ENCODE measurements at places on chromosomes 4 and X.

GRCh38 chr4:140757232-140757630 lies 1.0 kb upstream of the TBC1D9 start:
- DNase-seq, result no peak

GRCh38 chr4:89737888-89738287 lies 99.1 kb downstream of the SNCA start:
- no peak for DNase-seq

DNA sequence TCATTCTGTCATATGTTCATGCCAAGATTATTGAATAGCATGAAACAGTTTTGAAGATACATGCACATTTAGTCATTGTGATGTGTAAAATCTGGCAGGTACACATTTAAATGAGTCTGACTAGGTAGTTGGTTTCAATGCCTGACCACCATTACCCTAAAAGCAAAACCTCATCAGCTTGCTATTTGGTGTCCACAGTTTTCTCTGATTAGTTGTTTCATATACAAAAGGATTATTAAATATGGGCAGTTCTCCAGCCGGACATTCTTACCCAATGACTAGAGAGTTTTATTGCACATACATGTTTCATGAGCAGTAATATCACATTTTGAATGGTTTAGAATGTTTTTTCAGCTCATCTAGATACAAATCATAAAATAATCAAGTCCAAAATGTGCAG lies 23.7 kb downstream of the DCHS2 start:
- DNase-seq, result no peak

DNA sequence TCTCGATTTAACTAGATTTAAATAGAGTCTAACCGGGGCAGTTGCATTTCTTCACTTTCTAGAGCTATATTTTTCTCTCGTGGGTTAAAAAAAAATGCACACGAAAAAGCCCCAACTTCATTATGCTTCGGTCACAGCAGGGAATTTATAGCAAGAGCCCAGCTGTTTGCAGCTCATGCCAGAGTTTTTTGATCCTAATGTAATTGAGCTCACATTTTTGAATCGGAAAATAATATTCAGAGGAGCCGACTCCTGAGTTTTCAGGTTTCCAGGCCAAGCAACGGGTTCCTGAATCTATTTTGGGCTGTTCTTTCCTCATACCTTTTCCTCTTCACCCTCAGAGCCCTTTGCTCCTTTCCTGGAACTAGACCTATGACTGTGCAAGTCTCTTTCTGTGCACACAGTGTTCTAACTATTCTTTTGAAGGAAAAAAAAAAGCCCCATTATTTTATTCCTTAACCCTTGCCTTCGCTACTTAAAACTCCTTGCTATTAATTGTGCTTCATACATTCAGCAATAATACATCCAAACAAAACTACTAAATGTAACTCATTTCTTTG lies 27.5 kb upstream of the ESX1 start:
- no peak for DNase-seq

- DNase-seq, result no peak
Observed at GRCh38 chr4:5391492-5391891, 316.9 kb downstream of the EVC2 start.

- DNase-seq, result no peak
Observed at GRCh38 chr4:182644683-182645050, 272.5 kb downstream of the DCTD start.

- no peak for DNase-seq
Observed at GRCh38 chr4:8350841-8351461, 81.4 kb downstream of the HTRA3 start.

DNA sequence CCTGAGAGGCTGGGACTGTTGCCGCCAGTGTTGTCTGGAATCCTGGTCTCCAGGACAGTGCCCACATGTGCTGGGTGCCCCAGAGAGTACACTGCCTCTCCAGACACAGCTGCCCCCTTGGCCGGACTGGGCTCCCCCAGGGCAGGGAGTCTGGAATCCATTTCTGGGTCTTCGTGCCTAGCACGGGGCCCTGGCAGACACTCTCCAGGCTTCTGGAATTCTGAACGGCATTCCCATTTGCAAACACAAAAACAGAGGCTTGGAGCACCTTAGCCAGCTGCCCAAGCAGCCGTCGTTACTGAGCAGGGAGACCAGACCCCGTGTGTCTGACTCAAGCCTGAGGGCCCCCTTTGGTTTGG lies 20.8 kb downstream of the HMX1 start:
- no peak for DNase-seq

DNA sequence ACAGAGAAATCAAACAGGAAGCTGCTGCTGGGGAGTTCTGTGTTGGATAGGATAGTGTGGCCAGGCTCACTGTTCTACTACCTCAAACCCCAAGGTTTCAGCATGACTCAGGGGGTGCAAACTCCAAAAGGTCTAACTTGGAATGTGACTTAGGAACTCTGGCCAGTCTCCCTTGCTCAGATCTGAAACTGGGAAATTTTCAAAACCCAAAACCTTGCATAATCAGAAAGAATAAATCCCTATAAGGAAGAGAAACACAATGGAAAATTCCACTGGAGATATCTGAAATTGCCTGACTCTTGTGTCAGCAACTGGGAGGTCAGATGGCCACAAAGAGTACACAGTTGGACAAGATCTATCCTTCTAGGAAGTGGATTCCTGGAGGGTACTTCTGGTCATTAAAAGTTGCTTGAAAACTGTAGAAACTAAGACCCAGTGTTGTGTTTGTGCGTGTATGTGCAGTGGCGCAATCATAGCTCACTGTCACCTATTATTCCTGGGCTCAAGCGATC lies 58.0 kb downstream of the PPEF2 start:
- no peak for DNase-seq

DNA sequence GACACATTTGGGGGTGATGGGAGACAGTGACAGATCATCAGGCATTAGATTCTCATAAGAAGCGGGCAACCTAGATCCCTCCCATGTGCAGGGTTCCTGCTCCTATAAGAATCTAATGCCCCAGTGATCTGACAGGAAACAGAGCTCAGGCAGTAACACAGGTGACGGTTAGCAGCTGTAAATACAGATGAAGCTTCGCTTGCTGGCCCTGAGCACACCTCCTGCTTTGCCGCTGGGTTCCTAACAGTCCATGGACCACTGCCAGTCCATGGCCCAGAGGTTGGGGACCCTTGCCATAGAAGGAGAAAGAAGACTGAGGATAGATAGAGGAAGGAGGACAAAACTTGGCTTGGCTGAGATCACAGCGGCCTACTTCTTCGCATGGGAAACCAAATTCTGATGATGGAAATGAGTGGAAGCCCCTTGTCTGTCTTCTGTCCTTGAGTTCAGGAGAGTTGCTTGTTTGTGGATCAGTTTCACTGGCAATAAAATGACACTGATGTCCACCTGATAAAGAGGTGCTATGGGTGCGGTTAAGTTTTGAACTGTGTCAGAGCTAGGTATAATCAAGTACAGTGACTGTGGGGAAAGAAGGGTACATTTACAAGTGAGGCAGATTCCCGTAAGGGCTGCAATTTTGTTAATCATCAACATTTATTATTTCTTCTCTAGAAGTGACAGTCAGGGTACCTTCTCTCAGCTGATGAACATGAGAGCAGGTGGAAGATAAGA lies 1.7 kb upstream of the TIFA start:
- DNase-seq, result no peak

DNA sequence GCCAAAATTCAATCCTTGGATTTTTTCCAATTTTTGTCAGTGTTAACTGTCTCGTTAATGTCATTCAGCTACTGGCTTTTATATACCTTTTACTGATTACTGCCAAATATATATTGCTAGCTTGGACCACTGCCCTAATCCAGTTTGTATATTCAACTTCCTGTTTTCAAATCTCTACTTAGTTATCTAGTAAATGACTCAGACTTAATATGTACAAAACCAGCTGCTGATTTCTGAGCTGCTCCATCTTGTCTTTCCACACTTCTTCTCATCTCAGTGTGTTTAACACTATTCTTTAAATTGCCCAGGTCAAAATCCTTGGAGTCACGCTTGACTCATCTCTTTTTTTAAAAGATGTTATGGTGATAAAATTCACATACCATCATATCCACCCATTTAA lies 1196.7 kb downstream of the RAPGEF2 start:
- DNase-seq, result no peak

DNA sequence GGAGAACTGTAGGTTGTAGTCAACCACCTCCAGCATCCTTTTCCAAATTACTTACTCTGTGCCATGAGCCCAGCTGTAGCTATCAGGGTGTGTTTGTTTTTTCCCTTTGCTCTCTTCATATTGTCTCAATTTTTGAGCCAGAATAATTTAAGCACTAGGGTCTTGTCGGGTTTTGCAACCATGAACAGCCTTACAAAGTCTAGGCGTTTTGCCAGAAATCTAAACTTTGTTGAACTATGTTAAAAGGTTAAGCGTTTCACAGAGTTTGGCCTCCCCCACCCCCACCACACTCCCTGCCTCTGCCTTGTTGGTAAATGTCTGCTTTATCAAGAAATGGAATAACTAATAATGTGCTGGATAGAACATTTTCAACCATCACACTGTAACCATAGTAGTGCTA lies 190.6 kb upstream of the TTC29 start:
- no peak for DNase-seq

GRCh38 chr4:47579235-47579634 lies 94.2 kb downstream of the ATP10D start:
- DNase-seq, result no peak

DNA sequence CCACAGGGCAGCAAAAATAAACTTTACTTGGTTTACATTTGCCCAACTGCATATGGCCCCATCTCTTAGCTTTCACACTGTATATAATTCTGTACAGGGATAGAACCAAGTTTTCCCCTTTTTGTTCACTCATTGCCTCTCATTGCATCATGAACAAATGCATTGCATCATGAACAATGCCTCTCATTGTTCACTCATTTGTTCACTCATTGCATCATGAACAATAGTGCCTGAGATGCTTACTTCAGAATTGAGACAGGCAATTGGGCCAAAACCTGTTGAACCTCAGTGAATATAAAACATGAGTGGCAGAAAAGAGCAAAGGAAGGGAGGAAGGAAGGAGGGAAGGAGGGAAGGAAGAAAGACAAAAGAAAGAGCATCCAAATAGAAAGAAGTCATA lies 98.2 kb downstream of the SOWAHB start:
- no peak for DNase-seq

Measured in stimulated activated CD8-positive, alpha-beta memory T cell treated with anti-CD3 and anti-CD28 coated beads, Interleukin-4, amount 100 ng/mL, for 24 hours (primary cell).